ENCODE measurements at places on chromosomes 6 and 20.

DNA sequence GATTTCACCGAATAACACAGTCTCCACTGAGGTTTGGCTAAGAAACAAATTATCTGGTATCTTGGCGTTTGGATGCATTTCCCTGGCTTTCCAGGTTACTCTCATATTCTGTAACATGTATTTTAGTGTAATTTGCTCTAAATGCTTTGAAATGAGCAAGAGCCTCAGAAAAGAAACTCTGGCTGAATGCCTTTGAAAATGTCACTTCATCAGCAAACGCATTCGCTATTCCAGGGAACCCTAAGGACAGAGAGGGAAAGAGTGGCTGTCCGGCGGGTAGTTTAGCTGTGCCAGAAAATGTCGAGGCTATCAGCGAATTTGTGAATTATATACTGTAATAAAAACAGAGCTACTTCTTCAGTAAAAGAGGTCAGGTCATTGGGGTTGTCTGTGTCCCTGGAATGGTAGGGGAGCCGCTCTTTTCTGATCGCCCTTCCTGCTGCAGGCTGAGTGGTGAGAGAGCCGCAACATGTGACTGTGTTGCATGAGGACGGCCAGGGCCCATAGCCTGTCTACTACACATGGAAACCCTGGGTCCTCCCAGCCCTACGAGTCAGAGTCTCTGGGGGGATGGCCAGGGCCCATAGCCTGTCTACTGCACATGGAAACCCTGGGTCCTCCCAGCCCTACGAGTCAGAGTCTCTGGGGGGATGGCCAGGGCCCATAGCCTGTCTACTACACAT, 57.3 kb downstream of the SMOC2 start:
- no peak for DNase-seq

- no peak for DNase-seq
These were observed 23.2 kb downstream of the PPP1R16B start for GRCh38 chr20:38828514-38829295.

GRCh38 chr6:151498327-151498726, 4.5 kb downstream of the CCDC170 start:
- no peak for DNase-seq

GRCh38 chr6:14396826-14397517, 279.4 kb downstream of the CD83 start:
- DNase-seq: no peak

DNA sequence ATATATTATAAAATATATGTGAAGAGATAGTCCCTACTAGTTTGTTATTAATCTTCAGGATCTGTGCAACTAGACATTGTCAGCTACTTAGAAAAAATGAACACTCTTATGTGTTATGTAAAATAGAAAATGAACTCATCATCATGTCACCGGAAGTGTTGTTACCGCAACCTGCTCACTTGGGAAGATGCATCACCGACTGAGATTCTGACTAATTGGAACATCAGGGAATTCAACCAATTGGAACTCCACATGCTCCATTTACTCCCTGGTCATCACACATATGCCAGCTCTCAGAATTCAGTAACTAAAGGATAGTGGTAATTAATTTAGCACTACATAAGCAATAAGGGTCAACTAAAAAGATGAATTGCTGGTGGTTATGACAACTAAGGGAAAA, 16.7 kb upstream of the B3GAT2 start:
- DNase-seq: no peak

DNA sequence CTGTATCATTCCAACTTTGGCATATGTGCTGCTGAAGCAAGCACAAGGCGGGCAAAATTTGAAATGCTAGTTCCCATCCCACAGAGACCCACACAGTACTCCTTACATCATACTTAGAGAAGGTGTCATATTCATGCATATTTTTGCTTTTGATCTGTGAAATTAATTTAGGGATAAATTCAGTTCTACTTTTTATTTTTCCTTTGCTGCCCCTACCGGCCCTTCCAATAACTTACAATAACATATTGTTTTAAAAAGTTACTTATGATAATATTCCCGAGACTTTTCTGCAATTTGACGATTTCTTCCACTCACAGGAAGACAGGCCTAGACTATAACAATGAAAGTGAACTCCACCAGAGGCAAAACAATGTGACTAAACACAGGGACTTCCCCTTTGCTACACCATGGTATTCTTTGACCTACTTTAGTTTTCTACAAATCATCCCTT, 35.0 kb downstream of the SESN1 start:
- peak; percentile 27 for DNase-seq

DNA sequence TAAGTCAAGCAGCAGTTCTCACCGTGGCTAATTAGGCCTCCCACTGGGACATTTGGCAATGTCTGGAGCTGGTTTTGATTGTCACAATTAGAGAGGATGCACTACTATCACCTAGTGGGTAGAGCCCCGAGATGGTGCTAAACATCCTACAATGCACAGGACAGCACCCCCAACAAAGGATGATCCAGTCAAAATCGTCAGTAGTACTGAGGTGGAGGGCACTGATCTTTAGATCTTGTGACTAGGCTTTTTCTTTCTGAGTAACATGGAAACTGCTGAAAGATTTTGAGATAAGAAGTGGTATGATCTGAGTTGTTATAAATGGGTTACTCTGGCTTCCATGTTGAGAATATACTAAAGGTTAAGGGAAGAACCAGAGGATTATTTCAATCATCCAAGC, 12.0 kb downstream of the UBD start:
- DNase-seq: no peak

GRCh38 chr6:20575125-20575524, 40.9 kb downstream of the CDKAL1 start:
- DNase-seq: no peak

- DNase-seq: no peak
These were observed 3.4 kb downstream of the GABBR1 start for GRCh38 chr6:29629571-29629970.

GRCh38 chr6:84882768-84883766, 118.7 kb upstream of the TBX18 start:
- DNase-seq: no peak

DNA sequence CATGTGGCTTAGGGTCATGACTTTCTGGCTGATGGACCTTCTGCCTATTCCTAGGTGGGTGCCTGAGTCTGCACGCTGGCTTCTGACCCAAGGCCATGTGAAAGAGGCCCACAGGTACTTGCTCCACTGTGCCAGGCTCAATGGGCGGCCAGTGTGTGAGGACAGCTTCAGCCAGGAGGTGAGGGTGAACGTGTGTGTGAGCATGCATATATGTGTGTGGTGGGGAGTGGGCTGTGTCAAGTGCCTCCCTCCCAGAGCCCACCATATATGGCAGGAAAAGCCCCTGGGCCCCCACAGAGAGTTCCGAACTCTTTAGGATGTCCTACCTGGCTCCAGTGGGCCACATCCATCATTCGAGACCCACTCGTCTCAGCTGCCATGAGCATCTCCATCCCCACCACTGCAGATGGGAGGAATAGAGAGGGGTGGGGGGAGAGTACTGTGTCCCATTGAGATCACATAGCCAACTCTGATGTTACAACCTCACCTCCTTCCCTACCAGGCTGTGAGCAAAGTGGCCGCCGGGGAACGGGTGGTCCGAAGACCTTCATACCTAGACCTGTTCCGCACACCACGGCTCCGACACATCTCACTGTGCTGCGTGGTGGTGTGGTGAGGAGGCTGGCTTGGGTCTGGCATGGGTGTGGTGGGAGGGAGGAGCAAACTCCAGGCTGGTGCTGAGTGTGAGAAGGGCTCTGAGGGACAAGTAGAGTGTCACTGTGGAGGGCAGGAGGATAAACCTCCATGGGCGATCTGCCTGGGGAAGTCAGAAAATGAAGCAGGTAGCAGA, 3.2 kb downstream of the SLC22A7 start:
- DNase-seq: no peak

DNA sequence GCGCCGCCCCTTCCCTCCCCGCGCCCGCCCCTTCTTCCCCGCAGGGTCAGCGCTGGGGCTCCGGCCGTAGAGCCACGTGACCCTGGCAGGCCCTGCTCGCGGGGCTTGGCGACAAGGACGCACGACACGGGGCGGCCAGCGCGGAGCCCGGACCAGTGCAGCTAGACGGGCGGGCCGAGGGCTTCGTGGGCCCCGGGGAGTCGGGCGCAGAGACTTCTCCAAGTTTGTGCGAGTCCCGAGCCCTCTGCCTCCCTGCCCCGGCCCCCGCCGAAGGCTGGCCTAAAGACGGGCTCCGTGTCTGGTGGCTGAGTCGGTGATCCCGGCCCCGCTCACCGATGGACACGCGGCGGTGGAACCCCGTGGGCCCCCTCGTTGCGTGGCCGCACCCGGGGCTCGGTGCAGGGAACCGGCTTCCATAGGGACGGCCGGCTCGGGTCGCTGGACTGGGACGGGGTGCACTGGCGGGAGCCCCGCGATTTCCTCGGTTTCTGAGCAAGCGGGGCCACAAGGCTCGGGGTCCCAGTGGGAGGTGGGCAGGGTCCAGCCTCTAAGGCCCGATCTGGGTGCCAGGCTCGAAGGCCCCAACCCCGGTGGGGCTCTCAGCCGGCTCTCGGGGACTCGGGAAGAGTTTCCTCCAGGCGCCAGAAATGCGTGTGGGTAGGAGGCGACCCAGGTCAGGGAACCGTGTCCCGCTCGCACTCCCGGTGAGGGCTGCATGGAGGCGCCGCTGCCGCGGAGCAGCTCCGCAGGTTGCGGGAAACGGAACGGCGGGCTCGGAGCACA, 452 bp upstream of the GATA5 start:
- no peak for DNase-seq

- no peak for DNase-seq
These were observed 19.8 kb downstream of the FKBP5 start for GRCh38 chr6:35668744-35669450.

DNA sequence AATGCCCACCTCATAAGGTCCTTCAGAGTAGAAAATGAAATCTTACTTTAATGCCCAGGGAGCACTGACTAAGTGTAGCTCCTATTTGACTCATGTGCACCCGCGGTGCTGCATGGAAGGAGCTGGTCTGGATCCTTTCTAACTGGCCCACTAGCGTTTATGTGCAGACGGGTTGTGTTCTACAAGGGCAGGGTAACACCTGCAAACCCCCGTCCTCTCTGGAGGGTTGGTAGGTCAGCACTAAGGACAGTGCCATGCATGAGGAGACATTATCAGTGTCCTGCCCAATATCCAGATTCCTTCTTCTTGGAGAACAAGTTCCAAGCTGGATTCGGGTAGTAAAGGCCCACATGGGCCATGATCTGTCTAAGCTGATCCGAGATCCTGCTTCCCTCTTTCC, 140.3 kb downstream of the ANKRD60 start:
- no peak for DNase-seq

GRCh38 chr20:10527781-10528180, 92.7 kb downstream of the SLX4IP start:
- DNase-seq: no peak

DNA sequence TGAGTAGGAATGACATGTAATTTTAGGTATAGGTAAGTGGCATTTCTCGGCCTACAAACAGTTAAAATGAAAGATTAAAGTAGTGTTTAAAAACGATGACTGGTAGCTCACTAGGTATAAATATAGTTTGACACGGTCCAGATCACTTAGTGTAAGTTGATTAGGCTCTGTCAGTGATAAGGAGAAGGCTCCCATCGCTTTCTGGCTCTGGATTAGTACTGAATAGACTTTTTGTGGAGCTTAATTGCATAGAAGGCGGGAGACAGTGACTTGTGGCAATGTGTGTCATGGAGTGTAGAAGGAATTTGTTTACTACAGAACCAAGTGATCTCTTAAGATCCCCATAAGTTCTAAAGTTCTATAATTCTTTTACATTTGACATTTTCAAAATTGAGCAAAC, 6.7 kb downstream of the PYGB start:
- no peak for DNase-seq
